ENCODE measurements at places on chromosomes 4 and X. TPM values are rescaled to one million over a fixed set of nuclear protein-coding genes. Genes with fewer than 3 reads are reported as not detected.
A peak's percentile ranks its signal among the peaks of the same experiment; 100 is the strongest.

DNA sequence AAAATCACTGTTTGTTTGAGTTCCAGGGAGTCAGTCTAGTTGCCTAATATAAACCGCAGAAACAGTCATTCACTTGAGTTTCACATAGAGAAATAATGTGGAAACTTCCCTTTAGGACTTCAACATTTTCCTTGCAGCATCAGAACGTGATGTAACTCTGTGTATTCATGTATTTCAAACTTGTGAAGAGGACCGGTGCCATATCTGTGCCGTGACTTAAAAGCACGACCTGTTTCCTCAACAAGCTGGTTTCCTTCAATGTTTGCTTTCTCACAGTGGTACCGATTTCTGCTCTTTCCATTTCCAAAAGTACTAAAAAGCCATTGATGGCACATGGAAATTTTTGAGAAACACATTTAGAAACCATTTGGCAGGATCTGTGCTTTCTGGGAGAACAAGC lies 166.6 kb upstream of the RAPGEF2 start:
- peak; percentile 7 for DNase-seq

DNA sequence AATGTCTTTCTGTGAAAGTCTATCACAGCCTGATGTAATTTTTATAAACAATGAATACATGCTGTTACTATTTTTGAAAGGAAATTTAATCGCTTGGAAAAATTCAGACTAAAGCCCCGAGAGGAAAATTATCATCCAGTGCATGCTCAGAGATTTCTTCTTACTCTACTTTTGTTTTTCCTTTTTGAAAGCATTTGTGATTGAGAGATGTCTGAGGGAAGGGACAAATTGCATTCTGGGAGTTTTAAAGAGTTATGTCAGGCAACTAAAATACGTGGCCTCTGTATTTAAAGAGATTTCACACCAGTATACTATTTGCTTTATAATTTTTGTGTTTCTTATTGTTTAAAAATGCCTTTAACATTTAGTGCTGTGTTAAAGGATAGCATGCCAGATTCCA lies 1.4 kb upstream of the ZFX start:
- DNase-seq, result no peak

GRCh38 chrX:6574762-6575161 lies 39.8 kb upstream of the VCX3A start:
- no peak for DNase-seq

IL2RG gene
- not detected for total RNA-seq

CXCL1 gene
- total RNA-seq, result 36.3 TPM

DNA sequence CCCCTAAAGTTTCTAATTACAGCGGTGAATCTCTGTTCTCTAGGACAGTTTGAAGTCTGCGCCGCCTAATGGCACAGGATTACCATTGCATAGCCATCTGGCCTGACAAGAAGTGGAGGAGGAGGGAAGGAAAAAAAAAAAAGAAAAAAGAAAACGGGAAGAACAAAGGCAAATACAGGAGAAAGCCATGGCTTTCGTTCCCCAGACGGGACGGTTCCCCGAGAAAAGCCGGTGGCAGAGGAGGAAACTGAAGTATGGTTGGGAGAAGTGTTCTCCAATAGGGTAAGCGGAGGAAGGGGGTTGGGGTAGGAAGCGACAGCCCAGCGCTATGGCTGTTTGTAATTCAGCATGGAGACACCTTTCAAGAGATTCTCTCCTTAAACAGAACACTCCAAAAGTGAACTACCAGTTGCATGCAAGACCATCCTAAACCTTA lies 80.8 kb downstream of the HMGN5 start:
- DNase-seq, result peak; percentile 47

GRCh38 chrX:136189222-136189621 lies 41.9 kb downstream of the FHL1 start:
- peak; percentile 69 for DNase-seq

TLR10 gene
- not detected for total RNA-seq

FUNDC1 gene
- 6.5 TPM for total RNA-seq

DNA sequence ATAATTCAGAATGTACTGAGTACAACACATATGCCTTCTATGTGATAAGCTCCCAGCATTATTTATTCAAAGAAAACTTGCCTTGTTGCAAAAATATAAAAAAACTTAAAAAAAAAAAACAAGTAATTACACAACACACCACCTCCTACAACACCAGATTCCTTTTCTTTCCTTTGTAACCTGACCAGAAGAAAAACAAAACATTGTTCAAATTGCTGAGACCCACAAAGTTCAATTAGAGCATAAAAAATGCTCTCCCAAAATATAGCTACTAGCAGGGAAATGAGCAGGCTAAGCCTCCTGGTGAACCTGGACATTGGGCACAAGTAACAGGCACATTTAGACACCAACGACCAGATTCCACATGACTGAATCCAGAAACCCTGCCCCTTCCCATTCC lies 38.3 kb downstream of the MECP2 start:
- no peak for DNase-seq

SPANXD gene
- not detected for total RNA-seq

- no peak for DNase-seq
Observed at GRCh38 chr4:1610791-1611500, 73.2 kb downstream of the FAM53A start.

NOX1 gene
- not detected for total RNA-seq

GRCh38 chr4:155321006-155321405 lies 55.8 kb downstream of the MAP9 start:
- no peak for DNase-seq

DNA sequence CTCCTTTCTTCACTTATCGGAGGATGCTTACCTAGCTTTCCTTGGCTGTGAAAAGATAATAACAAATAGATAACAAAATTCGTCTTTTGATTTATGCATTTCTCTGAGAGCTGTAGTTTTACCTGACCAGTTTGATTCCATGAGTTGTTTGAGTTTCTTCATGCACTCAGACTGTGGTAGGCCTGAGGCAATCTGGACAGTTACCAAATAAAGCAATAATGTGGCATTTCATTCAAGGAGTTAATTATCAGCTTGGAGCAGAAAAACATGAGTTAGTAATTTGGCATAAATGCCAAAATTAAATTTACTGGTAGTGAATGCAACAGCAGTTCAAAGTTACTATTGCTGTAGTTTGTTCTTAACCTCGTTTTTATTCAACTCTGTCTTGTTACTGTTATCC lies 53.5 kb downstream of the FABP2 start:
- no peak for DNase-seq

- DNase-seq, result no peak
Observed at GRCh38 chr4:162274354-162274753, 110.6 kb upstream of the FSTL5 start.

GRCh38 chr4:37826295-37827029 lies at the start of gene PGM2:
TSS of gene PGM2 (plus strand) at chr4:37826686. CDS start at chr4:37826733, 47 bp downstream.
- DNase-seq, result peak; percentile 91

GRCh38 chr4:89660444-89661172 lies 176.4 kb downstream of the SNCA start:
- DNase-seq, result no peak

GRCh38 chr4:153620352-153620751 lies 63.7 kb upstream of the TLR2 start:
- no peak for DNase-seq

DNA sequence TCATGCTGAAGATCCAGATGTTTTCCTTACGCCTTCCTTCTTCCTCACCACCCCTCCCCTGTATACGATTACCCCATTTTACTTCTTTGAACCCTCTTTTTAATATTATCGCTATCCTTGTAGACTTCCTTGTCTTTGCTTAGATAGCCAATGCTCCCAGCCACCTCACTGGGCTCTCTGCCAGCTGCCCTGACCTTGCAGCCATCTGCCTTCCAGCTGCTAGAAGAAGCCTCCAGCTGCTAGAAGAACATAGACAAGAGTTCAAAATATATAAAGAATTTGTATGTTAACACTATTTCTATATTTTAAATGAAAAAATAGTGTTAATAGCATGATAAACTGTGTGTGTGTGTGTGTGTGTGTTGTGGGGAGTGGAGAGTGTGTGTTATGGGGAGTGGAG lies 374.7 kb downstream of the ANKRD50 start:
- DNase-seq, result peak; percentile 39

- DNase-seq, result peak; percentile 94
Observed at GRCh38 chr4:185774845-185775680, 36.9 kb downstream of the SORBS2 start.

DRD5 gene
- not detected for total RNA-seq

All from lung microvascular endothelial cell (primary cell).